Femur (tissue), 1 donor: ENCODE measurements at places on chromosomes 4 and X.

DNA sequence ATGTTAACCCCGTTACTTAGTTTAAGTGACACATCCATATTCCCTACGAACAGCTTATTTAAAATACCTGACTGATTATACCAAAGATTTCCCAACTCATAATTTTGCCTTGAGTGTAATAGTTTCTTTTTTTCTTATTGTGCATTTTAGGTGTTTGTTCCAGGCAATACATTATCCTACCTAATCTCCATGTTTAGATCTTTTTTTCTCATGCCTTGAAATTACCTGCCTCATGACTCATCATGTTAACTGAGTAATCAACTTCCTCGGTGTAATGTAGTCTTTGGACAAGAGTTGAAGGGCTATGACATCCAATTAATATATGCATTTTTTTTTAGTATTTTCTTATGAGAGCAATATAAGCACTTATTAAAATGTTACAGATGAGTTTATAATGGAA, 228.7 kb upstream of the ANKRD50 start:
- DNase-seq, result no peak

- no peak for DNase-seq
These were observed 55.1 kb downstream of the RAB40A start for GRCh38 chrX:103464072-103464773.

DNA sequence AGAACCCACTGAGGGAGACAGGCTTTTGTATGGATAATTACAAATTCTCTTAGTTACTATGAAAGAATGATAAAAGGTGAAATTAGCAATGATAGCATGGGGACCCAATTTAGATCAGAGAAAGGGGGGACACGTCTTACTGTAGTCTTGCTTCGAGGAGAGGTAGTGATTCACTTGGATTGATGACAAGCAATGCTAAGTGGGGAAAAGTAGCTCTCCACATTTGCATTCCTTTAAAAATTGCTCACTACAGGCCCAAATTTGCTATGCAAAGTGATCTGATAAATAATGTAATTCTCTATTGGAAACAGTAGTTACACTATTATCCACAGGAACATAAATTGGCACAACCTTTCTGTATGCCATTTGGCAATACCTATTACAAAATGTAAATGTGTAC, 42.5 kb upstream of the MAP3K15 start:
- DNase-seq, result no peak

GRCh38 chr4:126364311-126364911, 1049.7 kb downstream of the FAT4 start:
- DNase-seq, result no peak

GRCh38 chr4:11732155-11732554, 303.5 kb upstream of the HS3ST1 start:
- no peak for DNase-seq

GRCh38 chr4:76156635-76157034, 8.4 kb upstream of the NUP54 start:
- no peak for DNase-seq

GRCh38 chr4:133694416-133694815, 507.2 kb downstream of the PABPC4L start:
- no peak for DNase-seq

DNA sequence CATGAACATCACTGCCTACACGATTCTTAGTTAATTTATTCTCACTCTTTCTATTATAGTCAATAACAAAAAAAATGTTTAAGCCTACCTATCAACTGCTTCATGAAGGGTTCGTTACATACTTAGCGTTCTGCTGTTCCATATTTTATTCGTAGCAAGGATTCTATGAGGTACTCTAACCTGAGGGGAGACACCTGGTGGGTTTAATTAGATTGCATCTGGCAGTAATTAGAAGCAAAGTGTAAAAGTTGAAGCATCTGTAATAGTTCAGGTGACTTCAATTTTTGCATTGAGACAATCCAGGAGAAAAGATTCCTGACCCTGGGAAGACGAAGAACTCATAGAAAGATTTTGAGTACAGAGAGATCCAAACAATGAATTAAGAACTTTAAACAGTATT, 1655.8 kb upstream of the TENM3 start:
- no peak for DNase-seq

GRCh38 chr4:41414412-41414779, 123.6 kb upstream of the LIMCH1 start:
- no peak for DNase-seq

DNA sequence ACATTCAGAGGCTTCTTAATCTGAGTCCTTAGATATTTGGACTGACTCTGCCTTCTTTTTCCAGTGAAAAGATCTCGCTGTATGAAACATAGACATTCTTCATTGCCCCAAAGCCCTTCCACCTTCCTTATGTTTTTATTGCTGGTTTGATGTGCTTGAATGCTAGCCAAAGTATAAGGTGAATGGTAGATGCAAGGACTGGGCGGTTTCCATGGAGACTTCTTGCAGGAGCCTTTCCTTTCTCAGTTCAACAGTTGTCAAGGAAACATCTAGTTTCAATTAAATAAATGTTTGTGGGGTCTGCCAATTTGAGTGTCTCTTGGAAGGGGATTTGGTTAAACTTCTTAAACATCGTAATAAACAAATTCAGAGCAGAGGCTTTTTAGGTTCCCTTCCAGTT, 46.0 kb downstream of the REPS2 start:
- DNase-seq, result no peak

GRCh38 chr4:89398644-89399043, 91.0 kb upstream of the GPRIN3 start:
- no peak for DNase-seq

GRCh38 chr4:147799986-147800555, 68.2 kb downstream of the ARHGAP10 start:
- no peak for DNase-seq

DNA sequence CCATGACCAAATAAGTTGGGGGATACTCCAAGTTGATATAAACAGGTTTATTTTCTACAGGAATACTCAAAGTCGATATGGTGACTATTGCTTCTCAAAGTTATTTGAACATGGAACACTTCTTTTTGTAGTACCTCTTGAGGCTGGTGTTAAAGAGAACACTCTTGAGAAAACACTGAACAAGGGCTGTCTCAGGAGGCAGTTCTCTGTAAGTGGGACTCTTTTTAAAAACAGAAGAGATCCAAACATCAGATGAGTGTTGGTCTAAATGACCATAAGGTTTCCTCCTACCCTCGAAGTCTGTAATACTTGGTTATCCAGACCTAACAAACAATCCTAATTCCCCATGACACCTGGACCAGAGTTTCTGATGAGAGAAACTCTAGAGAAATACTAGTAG, 223.2 kb upstream of the TEX13C start:
- no peak for DNase-seq

- DNase-seq, result no peak
These were observed 13.3 kb upstream of the ARHGEF6 start for GRCh38 chrX:136794080-136794479.

DNA sequence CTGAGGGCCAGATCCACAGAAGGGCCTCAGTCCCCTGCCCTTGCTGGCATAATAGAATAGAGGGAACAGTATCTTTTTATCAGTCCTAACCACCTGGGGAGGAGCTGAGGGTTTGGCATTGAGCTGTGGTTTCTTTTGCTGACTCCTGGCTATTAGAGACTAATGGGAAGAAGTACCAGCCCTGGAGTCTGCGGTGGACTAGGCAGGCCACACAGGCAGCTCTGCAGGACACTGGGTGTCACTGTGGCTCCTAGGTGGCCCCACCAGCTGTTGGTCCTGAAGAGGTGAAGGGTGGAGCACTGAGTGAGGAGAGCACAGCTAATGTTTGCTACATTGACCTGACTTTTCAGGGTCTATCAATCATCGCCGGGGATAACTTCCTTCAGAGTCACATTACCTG, 52.8 kb upstream of the GPC4 start:
- no peak for DNase-seq
